Placental epithelial cell (primary cell): ENCODE measurements at places on chromosomes 7 and 10. TPM values are rescaled to one million over a fixed set of nuclear protein-coding genes. Genes with fewer than 3 reads are reported as not detected.

The SNCG gene
- 1.3 and 1.6 TPM in 2 replicates for total RNA-seq

The FAM20C gene
- 11.0 and 12.2 TPM in 2 replicates for total RNA-seq

The CUZD1 gene
- 0.39 and 0.98 TPM in 2 replicates for total RNA-seq

The HMX2 gene
- not detected in 2 replicates for total RNA-seq

The MINDY4 gene
- 4.0 and 4.7 TPM in 2 replicates for total RNA-seq

The HTR5A gene
- not detected in 2 replicates for total RNA-seq

The MICU1 gene
- 26.3 and 31.2 TPM in 2 replicates for total RNA-seq

The OPN1SW gene
- total RNA-seq, result not detected in 2 replicates

The CARD11 gene
- total RNA-seq, result 2.0 and 3.7 TPM in 2 replicates

The HOGA1 gene
- 0.98 and 1.2 TPM in 2 replicates for total RNA-seq

The NCF1 gene
- 0.11 and 0.39 TPM in 2 replicates for total RNA-seq

The LRIT1 gene
- total RNA-seq, result under 0.01 TPM in 1 of 2 replicates, not detected in the other

The FAM107B gene
- total RNA-seq, result 37.2 and 82.4 TPM in 2 replicates

The BTBD16 gene
- total RNA-seq, result not detected in 2 replicates

The LRRN3 gene
- total RNA-seq, result 0.11 and 0.39 TPM in 2 replicates

The NPSR1 gene
- total RNA-seq, result not detected in 2 replicates

The ZNF365 gene
- total RNA-seq, result under 0.01 TPM in 1 of 2 replicates, not detected in the other

The SSC4D gene
- total RNA-seq, result 1.6 and 6.3 TPM in 2 replicates

The OR9A2 gene
- total RNA-seq, result 1.2 TPM in 1 of 2 replicates, not detected in the other

The LIPN gene
- not detected in 2 replicates for total RNA-seq

The TFEC gene
- 0.39 and 2.7 TPM in 2 replicates for total RNA-seq

The HBP1 gene
- total RNA-seq, result 76.1 and 122 TPM in 2 replicates

The CALML3 gene
- total RNA-seq, result not detected in 2 replicates
